ENCODE measurements at places on chromosomes 6 and 20.

DNA sequence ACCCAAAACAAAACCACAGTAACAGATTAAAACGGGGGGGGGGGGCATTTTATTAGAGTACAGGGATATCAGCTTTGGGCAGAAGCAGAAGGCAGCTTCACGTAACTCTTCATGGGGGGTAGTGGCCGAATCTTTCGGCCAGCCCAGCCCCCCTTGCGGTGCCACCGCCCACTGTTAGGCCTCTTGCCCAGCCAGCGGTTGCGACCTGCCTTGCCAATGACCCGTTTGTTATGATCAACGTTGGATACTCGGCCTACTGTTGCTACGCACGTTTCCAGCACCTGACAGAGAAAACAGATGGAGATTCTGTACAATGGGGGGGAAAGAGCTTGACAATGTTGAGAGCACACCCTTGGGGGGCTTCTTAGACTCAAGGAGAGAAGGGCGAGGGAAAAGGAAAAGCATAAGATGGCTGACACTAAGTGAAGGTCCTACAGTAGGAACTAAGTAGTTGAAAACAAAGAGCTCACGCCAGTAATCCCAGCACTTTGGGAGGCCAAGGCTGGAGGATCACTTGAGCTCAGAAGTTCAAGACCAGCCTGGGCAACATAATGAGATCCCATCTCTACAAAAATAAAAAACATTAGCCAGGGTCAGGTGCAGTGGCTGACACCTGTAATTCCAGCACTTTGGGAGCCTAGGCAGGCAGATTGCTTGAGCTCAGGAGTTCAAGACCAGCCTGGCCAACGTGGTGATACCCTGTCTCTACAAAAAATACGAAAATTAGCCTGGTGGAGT lies 724 bp upstream of the CUL7 start:
- DNase-seq = no peak

GRCh38 chr6:163922562-163922961 lies 508.0 kb downstream of the QKI start:
- no peak for DNase-seq

- DNase-seq = no peak
Measured at GRCh38 chr6:141026504-141026903, 1106.2 kb upstream of the GJE1 start.

DNA sequence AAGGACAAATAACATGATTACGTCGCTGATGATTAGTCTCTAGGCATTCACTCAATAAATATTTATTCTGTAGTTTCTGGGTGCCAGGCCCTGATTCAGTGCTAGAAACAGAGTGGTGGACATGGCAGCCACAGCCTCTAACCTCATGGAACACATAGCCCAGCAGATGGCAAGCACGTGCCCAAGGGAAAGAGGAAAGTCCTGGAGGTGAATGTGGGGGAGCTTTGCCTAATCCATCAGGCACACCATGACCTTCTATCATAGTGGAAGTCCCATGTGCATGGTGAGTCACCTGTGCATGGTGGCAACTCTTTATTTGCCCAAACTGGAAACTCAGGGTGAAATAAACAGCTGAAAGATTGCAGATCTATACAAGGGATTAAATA lies 143.0 kb upstream of the TNFAIP3 start:
- no peak for DNase-seq

DNA sequence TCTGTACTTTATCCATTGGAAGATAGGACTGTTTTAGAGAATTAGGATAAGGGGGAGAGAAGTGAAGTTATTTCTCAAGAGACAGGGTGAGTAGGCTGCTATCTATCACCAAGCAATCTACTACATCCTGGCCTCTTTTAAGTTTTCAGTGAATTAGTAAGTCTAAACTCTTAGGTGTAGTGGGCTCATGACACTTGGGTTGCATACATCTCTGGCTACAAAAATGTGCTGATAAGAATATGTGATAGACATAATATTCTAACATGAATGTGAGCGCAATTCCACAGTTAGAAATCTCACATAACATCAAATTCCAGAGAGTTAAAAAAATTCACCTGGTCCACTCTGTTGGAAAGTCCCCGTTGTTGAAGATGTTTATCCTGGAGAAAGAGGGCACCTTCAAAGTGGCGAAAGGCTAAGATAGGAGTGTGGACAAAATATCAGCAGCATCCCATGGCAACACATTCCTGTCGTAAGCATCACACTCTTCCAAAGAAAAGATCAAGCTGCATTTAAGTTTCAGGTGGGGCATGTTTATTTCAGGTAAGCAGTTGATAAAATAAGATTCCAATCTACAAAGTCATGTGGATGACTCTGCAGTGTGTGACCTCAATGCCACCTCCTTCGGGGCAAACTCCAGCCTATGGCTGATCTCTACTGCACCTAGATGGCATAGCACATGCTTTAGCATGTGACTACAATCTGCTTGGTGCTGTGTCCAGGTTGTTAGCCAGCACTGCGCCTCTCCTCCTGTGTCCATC lies 111.7 kb upstream of the NEDD9 start:
- no peak for DNase-seq

DNA sequence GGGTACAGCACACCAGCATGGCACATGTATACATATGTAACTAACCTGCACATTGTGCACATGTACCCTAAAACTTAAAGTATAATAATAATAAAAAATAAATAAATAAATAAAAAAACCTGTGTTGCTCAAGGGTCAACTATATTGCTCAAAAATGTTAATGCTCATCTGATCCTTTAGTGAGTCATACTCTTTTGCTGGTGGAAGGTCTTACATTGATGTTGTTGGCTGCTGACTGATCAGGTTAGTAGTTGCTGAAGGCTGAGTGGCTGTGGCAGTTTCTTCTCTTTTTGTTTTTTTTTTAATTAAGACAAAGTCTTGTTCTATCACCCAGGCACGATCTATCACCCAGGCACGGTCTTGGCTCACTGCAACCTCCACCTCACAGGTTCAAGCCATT lies 29.6 kb upstream of the SMIM26 start:
- no peak for DNase-seq

DNA sequence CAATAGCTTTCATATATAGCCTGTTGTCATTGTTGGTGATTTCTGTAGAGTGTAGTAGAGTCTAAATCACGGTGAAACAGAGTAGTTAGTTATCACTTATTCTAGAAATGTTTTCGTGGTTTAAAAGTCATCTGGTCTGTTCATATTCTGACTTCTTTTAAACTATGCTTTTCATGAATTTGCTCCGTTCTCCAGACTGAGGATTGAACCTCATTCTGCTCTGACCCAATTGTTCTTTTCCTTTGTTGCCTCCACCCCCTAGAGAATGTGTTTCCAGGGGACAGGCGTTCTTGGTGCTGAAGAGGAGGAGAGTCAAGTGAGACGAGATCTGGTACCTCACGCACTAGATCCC lies 748 bp upstream of the ZNF292 start:
- DNase-seq = peak; percentile 62

DNA sequence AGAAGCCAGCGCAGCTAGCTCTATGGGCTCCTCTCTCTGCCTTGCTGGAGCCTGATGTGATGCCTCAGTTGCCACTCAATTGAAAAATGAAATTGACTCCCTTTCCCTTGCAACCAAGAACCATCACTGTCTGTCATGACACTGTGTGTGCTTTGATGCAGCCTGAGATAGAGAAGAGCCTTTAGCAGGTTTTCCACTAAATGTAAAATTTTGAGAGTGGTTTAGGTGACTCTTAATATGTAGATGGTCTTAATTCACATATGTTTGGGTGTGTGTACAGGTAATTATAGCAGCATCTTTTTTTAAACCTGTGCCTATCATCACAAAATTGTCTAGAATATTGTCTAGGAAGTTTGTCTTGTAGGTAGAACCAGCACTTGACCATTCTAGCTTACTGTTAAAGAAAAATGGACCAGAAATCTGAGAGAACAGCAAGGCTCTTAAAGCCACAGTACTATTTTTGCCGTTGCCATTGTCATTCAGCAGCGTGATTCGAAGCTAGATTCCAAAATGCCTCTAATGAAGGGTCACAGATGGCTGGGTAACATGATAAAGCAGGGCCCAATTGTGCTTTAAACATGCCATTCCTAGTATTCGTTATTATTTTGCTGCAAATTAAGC lies 1.3 kb downstream of the ARFGEF3 start:
- no peak for DNase-seq

DNA sequence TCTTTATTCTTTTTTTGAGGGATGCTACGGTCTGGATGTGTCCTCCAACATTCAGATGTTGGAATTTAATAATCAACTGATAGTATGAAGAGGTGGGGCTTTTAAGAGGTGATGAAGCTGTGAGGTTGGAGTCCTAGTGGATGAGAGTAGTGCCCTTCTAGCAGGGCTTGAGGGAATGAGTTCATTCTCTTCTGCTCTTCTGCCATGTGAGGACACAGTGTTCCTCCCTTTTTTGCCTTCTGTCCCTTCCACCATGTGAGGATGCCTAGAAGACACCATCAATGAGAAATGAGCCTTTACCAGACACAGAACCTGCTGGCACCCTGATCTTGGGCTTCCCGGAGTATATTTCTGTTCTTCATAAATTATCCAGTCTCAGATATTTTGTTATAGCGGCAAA lies 82.1 kb upstream of the MLIP start:
- no peak for DNase-seq

GRCh38 chr6:85134172-85134571 lies 315.7 kb upstream of the NT5E start:
- DNase-seq = no peak

DNA sequence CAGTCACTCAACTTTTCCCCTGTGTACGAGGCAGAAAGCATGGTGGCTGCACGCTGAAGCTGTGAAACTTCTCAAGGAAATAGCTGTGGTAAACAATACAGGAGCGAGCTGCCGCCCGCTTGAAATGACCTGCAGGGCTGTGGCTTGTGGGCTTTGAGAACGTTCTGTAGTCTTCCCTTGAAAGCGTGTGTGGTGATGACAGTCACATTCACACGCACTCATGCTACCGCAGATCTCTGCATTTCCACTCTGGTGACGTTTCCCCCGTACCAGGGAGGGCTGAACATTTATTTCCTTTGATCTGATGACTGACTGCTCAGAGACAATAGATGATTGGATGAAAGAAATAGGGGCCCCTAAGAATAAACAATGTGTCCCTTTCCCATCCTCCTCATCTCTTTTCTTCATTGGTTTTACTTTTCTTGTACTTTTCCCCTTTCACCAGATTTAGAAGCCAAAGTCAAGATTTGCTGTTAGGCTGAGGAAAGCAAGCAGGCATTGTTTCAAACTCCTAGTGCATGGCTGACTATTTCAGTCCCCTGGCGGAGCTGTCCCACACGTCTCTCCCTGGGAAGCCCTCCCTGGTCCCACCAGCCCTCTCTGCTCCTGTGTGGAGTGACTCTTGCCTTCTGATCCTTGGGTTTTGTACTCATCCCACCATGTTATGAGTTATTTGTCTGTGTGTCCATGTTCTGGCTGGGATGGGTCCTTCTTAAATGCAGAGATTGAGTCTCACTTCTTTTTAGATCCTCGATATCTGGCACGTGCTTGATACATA lies 3.9 kb downstream of the SYTL3 start:
- no peak for DNase-seq

- DNase-seq = no peak
Measured at GRCh38 chr6:39247667-39248194, 18.5 kb upstream of the KCNK5 start.

GRCh38 chr20:8808202-8808535 lies 260.7 kb upstream of the PLCB4 start:
- DNase-seq = no peak

DNA sequence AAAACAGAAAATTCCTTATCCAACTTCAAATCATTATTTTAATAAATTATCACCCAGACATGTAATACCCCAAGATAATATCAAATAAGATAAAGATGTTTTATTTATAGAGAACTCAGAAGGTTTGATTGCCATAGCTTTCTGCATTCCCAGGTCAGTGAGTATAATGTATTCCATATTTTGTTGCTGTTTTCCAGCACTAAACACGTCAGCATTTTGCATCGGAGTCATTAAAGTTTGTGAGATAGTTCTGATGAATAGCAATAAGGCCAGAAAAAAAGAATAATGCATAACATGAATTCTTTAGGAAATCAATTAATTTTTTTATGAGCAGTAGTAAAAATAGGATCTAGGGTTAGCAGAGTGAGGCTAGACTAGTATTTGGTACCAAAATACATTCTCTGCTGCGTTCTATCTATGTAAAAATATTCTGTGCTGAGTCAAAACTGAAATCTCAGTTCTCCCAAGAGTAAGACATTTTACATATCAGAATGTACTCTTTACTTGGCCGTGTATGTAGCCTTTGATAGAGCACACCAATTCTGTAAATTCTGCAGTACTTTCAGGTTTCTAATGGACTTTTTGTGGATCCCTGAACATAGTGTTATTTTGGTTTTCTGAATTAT lies 269.9 kb upstream of the AGPAT4 start:
- no peak for DNase-seq

GRCh38 chr6:161439093-161439492 lies 165.2 kb upstream of the AGPAT4 start:
- peak; percentile 78 for DNase-seq

- DNase-seq = no peak
Measured at GRCh38 chr6:139265512-139266190, 26.1 kb downstream of the TXLNB start.

GRCh38 chr20:36775826-36776225 lies 2.3 kb upstream of the DSN1 start:
- DNase-seq = no peak

DNA sequence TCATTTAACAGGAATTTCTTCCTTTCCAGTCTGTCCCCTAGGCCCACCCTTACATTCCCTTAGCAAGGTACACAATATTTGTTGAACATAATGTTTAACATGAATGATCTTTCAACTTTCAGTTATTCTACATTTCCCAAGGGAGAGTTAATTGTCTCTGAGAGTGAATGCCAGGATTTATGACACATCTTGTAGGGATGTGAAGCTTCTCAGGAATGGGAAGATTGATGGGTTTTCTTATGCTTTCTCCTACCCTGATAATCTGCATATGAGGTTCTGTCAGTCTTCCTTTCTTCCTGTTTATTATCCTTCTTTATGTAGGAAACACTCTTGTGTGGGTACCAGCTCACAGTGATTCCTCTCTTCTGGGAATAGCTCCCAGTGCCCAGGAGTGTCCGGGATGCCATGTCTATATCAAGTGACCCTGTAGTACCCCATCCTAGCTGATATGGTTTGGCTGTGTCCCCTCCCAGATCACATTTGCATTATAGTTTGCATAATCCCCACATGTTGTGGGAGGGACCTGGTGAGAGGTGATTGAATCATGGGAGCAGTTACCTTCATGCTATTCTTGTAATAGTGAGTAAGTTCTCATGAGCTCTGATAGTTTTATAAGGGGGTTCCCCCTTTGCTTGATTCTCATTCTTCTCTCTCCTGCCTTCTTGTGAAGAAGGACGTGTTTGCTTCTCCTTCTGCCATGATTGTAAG lies 7.1 kb upstream of the FYN start:
- peak; percentile 56 for DNase-seq
